Stimulated activated CD4-positive, alpha-beta T cell treated with anti-CD3 and anti-CD28 coated beads, Interleukin-1b, Interleukin-23, amount 100 ng/mL, for 1 hour (primary cell): ENCODE measurements at places on chromosomes 1 and 21.

DNA sequence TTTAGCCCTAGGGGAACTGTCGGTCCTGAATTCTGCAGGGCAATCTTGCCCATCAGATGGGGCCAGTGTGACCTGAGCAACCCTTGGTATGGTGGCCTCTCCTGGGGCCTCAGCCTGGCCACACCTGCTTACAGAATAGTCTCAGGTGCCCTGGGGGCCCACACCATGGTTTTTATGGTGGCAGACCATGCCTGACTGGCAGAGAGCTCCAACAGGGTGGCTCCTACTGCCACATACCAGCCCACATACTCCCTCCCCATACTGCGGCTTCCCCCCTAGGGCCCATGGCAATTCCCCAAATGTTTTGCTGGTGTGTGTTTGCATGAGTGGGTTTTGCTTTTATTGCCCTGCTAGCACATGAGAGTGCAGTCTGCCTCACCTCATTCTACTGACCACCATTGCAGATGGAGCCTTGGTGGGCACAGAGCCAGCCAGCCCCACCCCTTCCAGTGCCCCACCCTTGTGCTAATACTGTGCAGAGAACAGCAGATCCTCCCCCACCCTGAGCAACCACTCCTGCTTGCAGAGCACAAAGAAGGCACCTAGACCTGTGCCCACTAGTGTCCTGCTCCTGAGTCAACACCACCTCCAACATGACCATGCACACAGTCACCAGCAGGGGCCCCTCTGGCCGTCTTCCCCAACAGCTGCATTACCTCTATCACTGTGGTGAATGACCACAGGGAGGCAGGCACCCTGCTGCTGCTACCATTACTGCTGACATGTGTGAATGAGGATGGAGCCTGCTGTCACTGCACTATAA lies 86.8 kb downstream of the GDAP2 start:
- DNase-seq = no peak

- DNase-seq = no peak
Observed at GRCh38 chr1:112165375-112165774, 175.9 kb upstream of the KCND3 start.

DNA sequence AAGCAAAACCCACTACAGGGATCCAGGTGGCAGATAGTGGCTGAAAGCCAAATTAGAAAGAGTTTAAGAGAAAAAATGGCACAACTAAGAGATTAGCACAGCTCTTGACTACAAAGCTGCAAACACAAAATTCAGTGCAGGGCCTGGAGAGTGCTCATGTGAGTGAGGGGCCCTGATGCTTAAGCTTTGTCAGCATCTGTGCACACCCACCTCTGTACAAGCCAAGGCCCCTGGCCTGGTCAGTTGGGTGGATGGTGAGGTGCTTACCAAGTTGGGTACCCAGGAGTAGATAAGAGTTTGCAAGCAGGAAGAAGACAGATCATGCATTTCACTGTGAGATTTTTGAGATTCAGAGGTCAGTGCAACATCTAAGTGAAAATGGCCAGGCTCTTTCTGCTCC lies 62.7 kb upstream of the ATP1B1 start:
- DNase-seq = no peak

DNA sequence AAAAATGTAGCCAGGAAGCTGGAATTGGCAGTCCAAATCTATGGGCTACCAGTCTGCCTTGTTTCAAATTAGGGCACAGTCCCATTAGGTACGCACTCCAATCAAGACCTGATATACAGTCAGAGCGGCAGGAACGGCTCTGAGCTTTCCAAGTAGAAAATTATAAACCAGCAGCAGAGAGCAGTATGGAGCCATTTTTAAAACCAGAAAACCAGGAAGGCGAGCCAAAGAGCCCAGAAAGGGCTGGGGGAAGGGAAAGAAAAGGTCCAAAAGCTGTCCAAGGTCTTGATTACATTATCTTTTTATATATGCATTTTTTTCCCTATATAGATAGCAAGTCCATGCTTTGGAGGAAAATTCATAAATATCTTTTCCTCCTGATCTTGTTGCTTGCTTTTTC lies 719.0 kb downstream of the RWDD3 start:
- DNase-seq = no peak

DNA sequence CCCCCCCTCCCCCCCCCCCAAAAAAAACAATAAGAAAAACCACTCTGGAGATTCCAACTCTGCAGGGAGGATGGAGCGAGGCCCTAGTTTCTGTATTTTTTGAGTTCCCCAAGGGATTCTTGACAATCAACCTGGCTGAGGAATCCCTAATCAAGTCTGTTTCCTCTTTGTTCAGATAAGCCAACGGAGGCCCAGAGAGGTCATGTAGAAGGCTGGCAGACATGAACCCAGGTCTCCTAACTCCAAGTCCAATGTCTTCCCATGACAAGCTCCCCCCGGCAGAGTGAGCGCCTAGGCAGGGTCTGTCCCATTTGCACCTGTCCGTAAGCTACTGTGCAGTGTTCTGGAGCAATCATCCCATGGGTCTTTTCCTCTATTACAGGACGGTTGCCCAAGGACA lies 39.5 kb downstream of the LRRC71 start:
- DNase-seq = no peak

DNA sequence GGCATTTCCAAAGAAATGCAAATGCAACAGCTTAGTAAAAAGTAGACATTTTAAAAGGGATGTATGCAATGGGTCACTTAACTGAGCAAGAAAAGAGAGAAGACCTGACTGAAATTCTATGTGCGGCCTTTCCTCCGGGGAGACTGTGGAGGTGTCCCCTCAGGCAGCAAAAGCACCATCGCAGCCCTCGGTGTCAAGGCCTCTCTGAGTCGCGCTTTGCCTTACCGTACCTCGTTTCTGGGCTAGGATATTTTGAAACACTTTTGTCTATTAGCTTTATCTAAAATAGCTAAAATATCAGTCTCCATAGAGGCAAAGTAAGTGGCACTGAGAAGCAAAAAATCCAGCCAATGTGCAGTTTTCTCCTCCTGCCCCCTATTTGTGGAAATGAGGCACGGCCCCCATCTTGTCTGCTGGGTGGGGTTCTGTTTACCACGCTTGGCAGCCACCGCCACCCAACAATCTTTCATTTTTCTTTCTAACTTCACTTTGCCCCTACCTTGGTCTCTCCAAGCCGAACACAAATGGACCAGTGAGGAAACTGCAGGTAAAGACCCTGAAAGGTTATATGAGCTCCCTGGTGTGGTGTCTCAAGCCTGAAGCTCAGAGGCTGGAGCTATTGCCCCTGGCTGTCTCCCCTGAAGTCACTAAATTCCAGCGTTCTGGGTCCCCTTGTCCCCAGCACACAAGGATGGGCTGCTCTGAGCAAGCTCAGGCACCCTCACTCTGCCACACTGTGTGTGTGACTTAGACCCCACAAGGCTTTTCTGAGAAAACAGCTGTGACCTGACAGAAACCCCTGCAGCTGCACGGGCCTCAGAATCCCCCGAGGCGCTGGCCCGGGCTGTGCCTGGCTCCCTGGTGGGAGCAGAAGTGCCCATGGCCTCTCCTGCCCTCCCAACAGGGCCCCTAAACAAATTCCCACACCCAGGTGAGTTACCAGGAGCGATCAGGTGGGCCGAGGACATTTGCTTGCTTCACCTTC lies 1.6 kb downstream of the CD247 start:
- no peak for DNase-seq

GRCh38 chr21:18460979-18461378 lies 57.4 kb upstream of the TMPRSS15 start:
- DNase-seq = no peak

DNA sequence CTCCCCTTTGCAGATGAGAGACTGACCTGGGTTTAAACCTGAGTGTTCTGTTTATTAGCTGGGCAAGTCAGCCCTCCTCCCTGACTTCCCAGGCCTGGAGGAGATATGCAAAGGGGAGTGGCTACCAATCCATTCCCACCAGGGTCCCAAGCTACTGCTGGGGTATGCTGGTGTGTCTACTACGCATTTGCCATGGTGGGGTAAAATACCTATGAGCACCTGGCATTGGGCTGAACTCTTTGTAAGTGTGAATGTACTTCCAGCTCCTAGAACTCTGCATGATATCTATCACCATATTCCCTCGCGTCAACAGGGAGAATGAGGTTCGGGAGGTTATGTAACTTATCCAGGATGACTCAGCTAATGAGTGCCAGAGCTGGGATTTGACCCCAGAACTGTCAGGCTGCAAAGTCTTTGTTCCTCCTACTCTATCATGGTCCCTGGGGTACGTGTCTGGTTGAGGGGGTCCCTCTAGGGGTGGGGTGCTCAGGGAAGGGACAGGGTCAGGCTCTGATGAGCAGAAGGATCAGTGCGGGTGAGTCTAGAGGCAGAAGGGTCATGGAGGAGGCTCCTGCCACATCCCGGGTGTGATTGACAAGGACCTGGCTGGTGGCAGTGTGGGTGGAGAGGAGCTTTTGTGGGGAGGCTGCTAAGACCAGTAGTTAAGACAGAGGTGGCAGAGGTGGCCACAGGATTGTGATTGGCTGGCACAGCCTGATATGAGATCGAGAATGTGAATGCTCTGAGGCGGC lies 16.7 kb downstream of the AMPD2 start:
- DNase-seq = no peak

GRCh38 chr1:67347688-67348472 lies 40.2 kb downstream of the IL12RB2 start:
- no peak for DNase-seq

GRCh38 chr1:71002709-71003475 lies 44.7 kb downstream of the PTGER3 start:
- DNase-seq = no peak

- DNase-seq = no peak
Observed at GRCh38 chr1:200895443-200895789, 716 bp downstream of the INAVA start.

DNA sequence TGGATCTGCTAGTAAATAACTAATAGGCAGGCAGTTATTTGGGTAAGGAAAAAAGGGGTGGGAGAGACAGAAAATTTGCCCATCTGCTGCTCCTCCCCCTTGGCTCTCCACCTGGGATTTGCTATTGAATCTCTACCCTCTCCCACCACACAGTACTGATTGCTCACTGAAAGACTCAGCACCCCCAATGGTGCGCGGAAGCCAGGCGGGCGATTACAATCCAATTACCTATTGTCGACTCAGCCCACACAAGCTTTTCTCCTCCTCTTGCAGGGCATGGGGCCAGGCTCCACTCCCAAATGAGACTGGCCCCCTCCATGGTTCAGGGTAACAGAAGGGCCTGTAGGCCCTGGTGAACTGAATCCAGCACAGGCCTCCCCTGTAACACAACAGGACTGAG lies 2.7 kb upstream of the HMGN2 start:
- DNase-seq = no peak

DNA sequence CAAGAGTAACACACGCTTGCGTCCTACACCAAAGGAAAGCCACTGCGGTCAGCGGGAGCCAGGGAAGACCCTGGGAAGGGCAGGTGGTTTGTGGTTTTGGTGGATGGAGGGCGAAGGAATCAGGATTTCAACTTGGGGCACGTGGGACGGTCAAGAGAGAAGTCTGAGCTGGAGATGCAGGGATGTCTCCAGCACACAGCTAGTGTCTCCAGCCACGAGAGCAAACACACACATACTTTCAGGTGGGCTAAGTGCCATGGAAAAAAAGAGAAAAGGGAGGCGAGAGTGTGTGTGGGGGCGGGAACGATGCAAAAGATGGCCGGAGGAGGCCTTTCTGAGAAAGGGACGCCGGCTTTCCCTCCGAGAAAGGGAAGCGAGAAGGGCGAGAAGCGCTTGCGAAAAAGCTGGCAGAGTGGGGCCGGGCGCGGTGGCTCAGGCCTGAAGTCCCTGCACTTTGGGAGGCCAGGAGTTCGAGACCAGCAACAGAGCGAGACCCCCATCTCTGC lies 1.4 kb upstream of the SRRM1 start:
- DNase-seq = no peak

GRCh38 chr1:121519042-121519755 lies 334.4 kb downstream of the SRGAP2C start:
- DNase-seq = peak; percentile 47

DNA sequence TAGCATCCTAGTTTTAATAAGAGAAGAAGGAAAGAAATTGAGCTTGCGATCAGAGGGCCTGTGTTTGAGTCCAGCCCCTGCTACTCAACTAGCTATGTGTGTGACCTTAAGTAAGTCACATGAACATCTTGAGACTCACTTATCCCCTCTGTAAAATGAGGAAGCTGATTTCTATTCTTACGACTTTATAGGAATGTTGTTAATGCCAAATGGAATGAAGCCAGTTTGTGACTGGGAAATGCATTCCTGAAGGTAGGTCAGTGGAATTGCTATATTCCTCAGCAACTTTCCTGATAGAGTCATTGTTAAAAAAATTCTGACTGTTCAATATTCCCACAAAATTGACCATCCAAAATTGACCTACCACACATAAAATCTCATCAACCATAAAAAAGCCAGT lies 14.9 kb downstream of the FASLG start:
- no peak for DNase-seq

GRCh38 chr1:32716312-32717148 lies 14.0 kb upstream of the SYNC start:
- peak; percentile 10 for DNase-seq

GRCh38 chr1:86191958-86192357 lies 35.4 kb upstream of the COL24A1 start:
- DNase-seq = no peak

GRCh38 chr1:89807503-89807902 lies 13.3 kb upstream of the LRRC8D start:
- DNase-seq = no peak

- no peak for DNase-seq
Observed at GRCh38 chr1:225977937-225978748, 21.0 kb downstream of the SDE2 start.

DNA sequence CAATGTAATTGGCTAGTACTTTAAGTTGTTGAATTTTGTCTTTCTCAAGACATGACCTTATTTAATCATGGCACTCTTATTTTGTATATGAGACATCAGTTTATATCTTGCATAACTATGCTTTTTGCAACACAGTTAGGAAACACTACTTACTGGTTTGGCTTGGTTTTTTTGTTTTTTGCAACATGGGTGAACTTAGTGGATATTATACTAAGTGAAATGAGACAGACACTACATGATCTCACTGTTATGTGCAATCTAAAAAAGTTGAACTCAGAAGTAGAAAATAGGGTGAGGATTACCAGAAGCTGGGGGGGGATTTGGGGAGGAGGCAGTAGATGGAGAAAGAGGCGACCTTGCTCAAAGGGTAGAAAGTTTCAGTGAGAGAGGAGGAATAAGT lies 132.1 kb downstream of the PLA2G4A start:
- no peak for DNase-seq

DNA sequence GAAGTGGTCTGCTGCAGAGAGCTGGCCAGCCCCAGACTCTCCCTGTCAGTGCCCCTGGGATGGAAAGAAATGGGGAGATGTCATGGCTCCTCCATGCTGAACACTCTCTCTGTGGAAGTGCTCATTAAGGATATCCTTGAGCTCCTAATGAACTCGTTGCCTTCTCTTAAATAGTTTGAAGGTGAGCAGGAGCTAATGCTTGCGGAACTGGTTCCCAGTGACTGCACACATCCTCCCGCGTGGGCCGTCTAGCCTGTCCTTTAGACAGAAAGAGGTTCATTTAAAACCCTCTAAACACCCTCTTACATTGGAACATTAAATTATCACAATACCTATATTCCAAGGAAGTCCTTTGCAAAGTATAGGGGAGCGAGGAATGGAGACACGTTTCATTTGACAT lies 5.9 kb upstream of the WDR64 start:
- no peak for DNase-seq
